ENCODE measurements at places on chromosomes 6 and 20. TPM values are rescaled to one million over a fixed set of nuclear protein-coding genes. Genes with fewer than 3 reads are reported as not detected.

GRCh38 chr20:53425481-53425880 lies 168.2 kb downstream of the ZNF217 start:
- no peak overlapping the region for H3K4me3 ChIP-seq
- DNase-seq = no peak
- peaks cover 9% of the 10 kb centered on the region for H3K4me1 ChIP-seq
- no peaks in the 10 kb centered on the region for H3K27me3 ChIP-seq
- no peak overlapping the region for H3K27ac ChIP-seq

DNA sequence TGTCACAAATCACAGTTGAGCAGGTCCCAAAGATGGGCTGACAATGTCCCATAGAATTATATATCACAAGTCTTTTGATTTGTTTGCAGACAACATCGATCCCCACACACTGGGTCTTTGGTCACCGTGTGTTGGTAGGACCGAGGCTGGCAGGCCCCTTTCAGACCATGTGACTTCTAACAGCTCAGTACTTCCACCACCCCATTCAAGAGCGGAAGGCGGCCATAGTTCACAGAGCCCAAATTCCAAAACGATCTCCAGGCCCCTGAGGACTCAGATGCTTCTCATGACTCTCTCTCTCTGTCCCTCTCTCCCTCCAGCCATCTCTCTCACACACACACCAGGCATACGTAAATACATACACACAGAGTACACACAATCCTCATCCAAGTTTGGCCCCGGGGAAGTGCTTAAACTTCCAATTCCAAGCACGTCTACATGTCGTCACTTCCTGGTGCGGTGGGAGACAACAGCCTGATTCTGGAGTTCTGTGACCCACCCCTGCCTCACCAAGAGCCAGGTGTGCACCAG lies 155.9 kb upstream of the INSM1 start:
- H3K36me3 ChIP-seq = no peaks in the 10 kb centered on the region
- no peak overlapping the region for H3K27ac ChIP-seq
- no peak overlapping the region for H3K4me3 ChIP-seq
- H3K27me3 ChIP-seq = peaks cover 8% of the 10 kb centered on the region

DNA sequence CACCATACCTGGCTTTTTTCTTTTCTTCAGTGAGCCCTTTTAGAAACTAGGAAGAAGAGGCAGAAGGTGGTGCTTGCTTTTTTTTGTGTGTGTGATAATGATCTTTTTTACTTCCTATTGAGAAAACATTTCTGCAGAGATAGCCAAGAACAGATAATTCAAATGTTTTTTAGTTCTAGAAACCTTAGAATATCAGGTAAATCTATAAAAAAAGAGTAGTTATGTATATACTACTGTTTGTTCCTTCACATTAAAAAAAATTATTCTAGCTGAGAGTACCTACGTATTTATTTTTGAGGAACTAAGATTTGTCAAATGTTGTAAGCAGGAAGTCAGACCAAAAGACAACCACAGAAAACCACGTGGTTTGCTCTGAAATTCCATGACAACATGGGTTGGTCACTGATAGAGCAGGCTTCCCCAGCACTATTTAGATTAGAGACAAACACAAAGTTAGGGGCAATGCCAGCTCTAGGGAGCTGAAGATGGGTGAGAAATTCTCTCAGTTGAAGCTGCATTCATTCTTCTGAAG lies 12.8 kb downstream of the STK4 start:
- peak overlapping the region; percentile 99 for H3K27ac ChIP-seq
- H3K4me1 ChIP-seq = peaks cover 71% of the 10 kb centered on the region
- H3K36me3 ChIP-seq = peaks cover 84% of the 10 kb centered on the region
- H3K27me3 ChIP-seq = no peaks in the 10 kb centered on the region

DNA sequence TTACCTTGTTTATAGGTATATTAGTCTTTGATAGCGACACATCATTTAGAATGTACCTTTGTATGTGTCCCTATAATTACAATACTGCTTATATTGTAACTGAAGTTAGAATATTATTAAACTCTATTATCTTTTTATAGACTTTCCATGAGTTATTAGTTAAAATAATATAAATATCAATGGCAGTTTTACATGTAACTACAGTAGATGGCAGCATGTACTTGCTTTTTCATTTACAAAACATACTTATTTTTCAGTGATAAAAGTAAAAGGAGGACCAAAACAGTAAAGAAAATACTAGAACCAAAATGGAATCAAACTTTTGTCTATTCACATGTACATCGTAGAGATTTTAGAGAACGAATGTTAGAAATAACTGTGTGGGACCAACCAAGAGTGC lies 364.3 kb downstream of the RIMS1 start:
- no peaks in the 10 kb centered on the region for H3K36me3 ChIP-seq
- no peak for DNase-seq
- H3K27ac ChIP-seq = no peak overlapping the region
- no peaks in the 10 kb centered on the region for H3K27me3 ChIP-seq
- H3K4me1 ChIP-seq = no peaks in the 10 kb centered on the region

- DNase-seq = no peak
- no peak overlapping the region for H3K4me3 ChIP-seq
- peaks cover 13% of the 10 kb centered on the region for H3K36me3 ChIP-seq
- H3K4me1 ChIP-seq = peaks cover 17% of the 10 kb centered on the region
- H3K27ac ChIP-seq = no peak overlapping the region
- H3K27me3 ChIP-seq = no peaks in the 10 kb centered on the region
Measured at GRCh38 chr6:108685970-108686369, 125.3 kb downstream of the FOXO3 start.

DNA sequence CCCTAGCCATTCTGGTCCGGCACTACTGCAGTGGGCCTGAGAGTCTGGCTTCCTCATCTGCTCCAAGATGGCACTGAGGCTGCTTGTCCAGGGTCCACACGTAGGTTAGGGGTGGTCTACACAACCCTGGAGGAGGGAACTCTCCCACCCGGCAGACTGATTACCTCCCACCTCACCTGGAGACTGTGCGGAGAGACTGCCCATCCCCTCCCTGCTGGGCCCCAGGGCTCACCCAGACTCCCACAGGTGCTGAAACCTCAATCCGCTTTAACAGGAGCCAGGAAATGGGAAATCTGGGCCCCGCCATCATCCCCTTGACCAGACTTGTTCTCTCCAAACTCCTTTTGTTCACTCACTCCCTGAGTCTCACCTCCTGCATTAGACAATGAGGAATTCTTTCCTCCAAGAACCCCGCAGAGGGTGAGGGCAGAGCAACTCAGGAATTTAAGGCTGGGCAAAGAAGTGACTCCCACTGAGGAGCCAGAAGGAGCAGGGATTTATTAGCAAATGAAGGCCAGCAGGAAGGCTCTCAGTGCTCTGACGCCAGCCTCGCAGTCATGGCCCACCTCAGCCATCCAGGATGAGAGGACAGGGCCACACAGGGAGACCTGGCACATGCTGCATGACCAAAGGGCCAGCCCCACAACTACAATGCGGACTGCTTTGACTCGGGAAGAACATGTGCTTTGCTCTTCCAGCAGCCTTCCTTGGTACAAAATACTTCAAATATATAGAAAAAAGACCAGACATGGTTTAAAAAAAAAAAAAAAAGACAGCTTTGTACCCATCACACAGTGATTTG lies 53.0 kb downstream of the CDK5RAP1 start:
- H3K27ac ChIP-seq = no peak overlapping the region
- no peak overlapping the region for H3K4me3 ChIP-seq
- no peaks in the 10 kb centered on the region for H3K27me3 ChIP-seq
- H3K4me1 ChIP-seq = peaks cover 10% of the 10 kb centered on the region

GRCh38 chr6:73203098-73203497 lies 22.2 kb downstream of the KHDC1L start:
- H3K27me3 ChIP-seq = peaks cover 4% of the 10 kb centered on the region
- no peak overlapping the region for H3K27ac ChIP-seq
- H3K4me1 ChIP-seq = no peaks in the 10 kb centered on the region
- no peak for DNase-seq
- H3K4me3 ChIP-seq = no peak overlapping the region

- no peak overlapping the region for H3K4me3 ChIP-seq
- no peak for DNase-seq
- no peaks in the 10 kb centered on the region for H3K27me3 ChIP-seq
- no peak overlapping the region for H3K27ac ChIP-seq
- H3K36me3 ChIP-seq = no peaks in the 10 kb centered on the region
- H3K4me1 ChIP-seq = no peaks in the 10 kb centered on the region
Measured at GRCh38 chr6:23654745-23655144, 471.3 kb upstream of the NRSN1 start.

Gene FOXA2
- total RNA-seq = not detected

Gene ETV7
- total RNA-seq = 20.7 TPM

Gene HUS1B
- total RNA-seq = 0.78 TPM

Gene OPRM1
- total RNA-seq = not detected

Gene KCNK17
- not detected for total RNA-seq

Gene PDYN
- total RNA-seq = not detected

Gene TAP1
- total RNA-seq = 410 TPM

Measured in activated CD4-positive, alpha-beta memory T cell treated with anti-CD3 and anti-CD28 coated beads, Interleukin-2, amount 10 ng/mL, durations not matched to agents 7 days and 5 days (primary cell).